CD4-positive, alpha-beta T cell treated with Interferon gamma for 1 hour (primary cell): ENCODE measurements at places on chromosomes 16 and 17.

DNA sequence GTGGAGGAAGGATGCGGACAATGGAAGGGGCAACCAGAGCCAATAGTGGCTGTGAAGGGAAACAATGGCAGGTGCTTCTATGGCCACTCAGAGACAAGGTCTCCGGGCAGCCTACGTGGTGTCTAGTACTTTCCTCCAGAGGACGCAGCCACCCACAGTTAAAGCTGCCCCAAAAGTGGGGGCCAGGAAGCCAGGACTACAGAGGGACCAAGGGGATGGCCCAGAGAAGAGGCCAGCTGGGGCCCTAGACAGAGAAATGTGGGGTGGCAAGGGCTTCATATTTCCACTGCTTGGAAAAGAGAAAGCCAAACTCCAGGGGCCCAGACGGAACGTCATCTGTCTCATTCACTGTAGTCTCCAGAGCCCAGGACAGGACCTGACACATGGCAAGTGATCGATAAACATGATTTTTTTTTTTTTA lies 837 bp upstream of the PER1 start:
- no peak for DNase-seq

GRCh38 chr17:77160091-77160874 lies 19.5 kb downstream of the SEC14L1 start:
- DNase-seq, result no peak

DNA sequence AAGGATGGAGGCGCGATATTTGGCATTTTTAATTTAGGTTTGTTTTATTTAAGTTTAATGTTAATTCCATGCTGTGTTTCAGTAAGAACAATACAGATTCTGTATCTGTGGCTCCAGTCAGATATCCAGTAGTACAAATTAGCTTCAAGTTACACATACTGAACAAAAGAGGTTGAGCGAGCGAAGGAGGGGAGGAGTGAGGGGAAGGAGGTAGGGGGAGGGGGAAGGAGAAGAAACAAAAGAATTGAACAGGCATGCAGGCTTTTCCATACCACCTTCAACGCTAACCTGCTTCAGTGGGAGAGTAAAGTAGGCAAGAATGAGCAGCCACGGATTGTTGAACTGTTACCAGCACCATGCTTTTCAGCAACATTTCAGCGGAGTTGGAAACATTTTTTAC lies 55.5 kb downstream of the YWHAE start:
- DNase-seq, result no peak

- no peak for DNase-seq
Measured at GRCh38 chr17:6374761-6375312, 60.1 kb downstream of the AIPL1 start.

- DNase-seq, result no peak
Measured at GRCh38 chr17:5533486-5534315, 47.3 kb downstream of the MIS12 start.

- DNase-seq, result no peak
Measured at GRCh38 chr16:75535211-75535843, 581 bp downstream of the CHST5 start.

DNA sequence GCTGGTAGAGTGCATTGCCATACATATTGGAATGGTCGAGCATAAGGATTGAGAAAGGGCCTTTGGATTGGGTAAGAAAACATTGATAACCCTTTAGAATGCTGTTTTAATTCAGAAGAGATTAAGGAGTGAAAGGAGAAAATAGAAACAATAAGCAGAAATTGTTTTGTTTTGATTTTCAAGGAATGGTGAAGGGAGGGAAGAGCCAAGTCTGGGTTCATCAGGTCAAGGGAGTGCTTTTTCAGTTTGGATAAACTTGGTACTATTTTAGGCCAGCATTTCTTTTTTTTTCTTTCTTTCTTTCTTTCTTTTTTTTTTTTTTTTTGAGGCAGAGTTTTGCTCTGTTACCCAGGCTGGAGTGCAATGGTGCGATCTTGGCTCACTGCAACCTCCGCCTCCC lies 50.3 kb downstream of the SNTB2 start:
- no peak for DNase-seq

- no peak for DNase-seq
Measured at GRCh38 chr16:54962045-54962444, 31.4 kb downstream of the IRX5 start.

- DNase-seq, result no peak
Measured at GRCh38 chr17:80212511-80212910, 7.6 kb downstream of the SGSH start.

DNA sequence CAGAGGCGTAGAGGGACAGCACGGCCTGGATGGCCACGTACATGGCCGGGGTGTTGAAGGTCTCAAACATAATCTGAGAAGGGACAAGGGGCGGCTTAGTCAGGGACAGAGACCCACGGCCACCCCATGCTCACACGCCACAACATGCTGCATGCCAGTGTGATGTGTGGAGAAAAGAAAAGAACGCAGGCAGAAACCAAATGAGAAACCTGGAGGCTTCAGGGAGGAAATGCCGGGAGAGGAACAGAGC lies 1.1 kb downstream of the ACTG1 start:
- DNase-seq, result no peak

DNA sequence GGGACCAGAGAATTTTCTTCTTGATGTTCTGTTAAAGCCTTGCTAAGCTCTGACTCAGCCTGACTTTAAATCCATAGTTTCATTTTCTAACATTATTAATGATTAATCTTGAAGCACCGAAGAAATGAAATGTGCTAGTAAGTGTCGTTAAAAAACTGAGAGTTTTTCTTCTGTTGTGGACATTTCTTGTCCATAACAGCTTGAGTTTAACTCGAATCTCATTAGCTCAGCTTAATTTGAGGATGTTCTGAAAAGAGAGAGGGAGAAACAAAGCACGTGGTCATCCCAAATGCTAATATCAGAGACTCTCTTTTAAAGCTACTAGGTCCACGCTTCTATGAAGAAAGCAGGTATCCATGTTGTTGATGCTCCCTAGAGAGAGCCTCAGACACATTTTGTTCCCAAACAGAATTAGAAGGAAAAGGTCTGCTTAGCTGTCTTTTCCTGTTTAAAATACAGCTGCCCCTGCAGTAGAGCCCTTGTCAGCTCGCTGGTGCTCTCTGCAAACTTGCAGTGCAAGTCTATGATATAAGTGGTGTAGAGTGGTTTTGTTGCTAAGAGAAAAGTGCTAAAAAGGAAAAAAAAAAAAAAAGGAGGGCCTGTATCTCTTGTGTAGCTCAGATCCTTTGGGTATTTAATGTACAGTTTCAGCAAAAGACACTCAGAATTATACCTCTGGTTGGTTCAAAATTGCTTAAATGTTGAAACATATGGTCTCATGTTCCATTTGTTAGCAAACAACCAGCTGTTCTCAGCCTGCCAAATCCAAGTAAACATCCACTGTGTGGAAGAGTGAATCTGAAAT lies 191.1 kb upstream of the TBX2 start:
- DNase-seq, result no peak

- DNase-seq, result no peak
Measured at GRCh38 chr16:67873435-67874370, 851 bp downstream of the EDC4 start.

DNA sequence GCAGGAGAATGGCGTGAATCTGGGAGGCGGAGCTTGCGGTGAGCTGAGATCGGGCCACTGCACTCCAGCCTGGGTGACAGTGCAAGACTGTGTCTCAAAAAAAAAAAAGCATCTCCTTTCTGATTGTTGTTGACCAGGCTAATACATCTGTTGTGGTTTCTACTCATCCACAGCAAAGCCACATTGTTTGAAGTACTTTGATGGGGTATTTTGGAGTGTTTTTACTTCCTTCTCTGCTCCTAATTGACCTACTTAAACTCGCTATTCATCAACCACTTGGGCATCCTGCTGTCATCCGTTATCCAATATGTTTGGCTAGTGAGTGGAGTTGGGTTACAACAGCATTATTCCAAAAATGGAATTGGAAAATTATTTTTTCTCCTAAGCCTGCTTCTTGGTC lies 3.5 kb upstream of the CDC27 start:
- DNase-seq, result no peak

- DNase-seq, result no peak
Measured at GRCh38 chr16:17144431-17144830, 326.3 kb downstream of the XYLT1 start.

DNA sequence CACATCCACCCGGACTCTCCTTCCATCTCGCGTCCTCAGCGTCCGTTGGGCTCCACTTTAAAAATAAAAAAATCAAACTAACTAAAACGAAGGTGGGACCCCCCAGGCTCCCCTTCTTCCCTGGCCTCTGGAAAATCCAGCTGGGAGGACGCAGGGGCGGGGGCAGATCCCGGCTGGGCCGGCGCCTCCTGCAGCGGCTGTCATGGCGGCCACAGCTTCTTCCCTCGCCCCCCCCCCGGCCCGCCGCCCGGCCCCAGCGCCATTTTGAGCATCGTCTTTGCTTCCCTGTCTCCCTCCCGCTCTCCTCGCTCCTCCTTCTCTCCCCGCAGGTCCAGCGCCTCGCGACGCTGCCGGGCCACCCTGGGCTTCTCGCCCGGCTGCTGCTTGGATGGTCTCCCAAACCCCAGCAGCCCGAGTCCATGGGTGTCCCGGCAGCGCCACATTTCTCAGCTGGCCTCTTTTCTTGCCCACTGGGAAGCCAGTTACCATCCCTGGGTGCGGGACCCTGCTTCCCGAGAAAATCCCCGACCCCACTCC lies 3.3 kb downstream of the HOXB2 start:
- peak; percentile 28 for DNase-seq

DNA sequence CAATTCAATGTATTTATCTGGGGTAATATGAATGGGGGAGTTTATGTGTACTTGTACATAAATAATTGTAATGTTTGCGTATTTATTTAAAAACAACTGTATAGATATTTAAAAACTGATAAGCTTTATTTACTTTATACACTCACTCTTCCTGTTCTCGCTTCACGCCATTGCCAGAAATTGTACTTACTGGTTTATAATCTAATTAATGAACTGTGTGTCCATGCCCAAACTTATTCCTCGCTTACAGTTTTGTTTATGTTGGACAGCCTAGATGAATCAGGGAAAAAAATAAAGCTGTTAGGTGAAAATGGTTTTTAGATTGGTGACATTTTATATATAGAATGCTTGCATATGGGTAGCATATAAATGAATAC lies 30.8 kb downstream of the AATF start:
- no peak for DNase-seq

- DNase-seq, result no peak
Measured at GRCh38 chr16:86911437-86911958, 333.1 kb downstream of the FOXL1 start.

- peak; percentile 57 for DNase-seq
Measured at GRCh38 chr17:78865682-78866390, 25.2 kb upstream of the USP36 start.
